ENCODE measurements at places on chromosomes 1 and 21.

DNA sequence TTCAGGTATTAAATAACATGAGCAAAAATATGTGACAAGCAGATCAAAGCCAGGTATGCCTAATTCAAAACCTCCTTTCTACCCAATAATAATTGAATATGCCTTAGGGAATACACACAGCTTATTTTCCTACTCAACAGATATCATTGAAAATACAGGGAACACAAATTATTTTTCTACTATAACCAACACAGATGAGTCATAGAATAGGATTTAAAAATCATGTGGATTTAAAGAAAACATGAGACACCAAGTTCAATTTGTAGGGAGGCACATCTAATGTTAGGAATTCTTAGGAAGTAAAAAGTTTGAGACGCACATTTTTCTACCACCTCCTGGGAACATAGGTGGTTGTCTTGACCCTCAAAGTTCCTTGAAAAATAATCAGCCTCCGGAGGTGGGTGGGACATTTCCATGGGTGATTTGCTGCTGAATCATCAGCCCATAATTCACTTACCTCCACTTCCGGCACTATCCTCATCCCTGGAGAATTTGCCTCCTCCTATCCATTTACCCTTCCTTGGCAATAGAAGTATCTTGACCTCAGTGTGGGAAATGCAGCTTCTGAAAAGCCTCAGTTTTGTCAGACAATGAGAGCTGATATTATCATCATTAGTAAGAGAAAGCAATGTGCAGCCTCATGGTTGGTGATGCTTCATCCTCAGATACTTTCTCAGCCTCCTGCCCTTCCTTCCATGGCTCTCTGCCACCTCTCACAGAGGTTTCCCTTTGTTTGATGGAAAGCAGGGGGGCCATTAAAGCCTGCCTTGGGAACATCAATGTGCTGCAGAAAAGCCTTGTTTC, 33.5 kb upstream of the RGS4 start:
- no peak for DNase-seq

GRCh38 chr1:199794105-199794863, 233.2 kb upstream of the NR5A2 start:
- no peak for DNase-seq

DNA sequence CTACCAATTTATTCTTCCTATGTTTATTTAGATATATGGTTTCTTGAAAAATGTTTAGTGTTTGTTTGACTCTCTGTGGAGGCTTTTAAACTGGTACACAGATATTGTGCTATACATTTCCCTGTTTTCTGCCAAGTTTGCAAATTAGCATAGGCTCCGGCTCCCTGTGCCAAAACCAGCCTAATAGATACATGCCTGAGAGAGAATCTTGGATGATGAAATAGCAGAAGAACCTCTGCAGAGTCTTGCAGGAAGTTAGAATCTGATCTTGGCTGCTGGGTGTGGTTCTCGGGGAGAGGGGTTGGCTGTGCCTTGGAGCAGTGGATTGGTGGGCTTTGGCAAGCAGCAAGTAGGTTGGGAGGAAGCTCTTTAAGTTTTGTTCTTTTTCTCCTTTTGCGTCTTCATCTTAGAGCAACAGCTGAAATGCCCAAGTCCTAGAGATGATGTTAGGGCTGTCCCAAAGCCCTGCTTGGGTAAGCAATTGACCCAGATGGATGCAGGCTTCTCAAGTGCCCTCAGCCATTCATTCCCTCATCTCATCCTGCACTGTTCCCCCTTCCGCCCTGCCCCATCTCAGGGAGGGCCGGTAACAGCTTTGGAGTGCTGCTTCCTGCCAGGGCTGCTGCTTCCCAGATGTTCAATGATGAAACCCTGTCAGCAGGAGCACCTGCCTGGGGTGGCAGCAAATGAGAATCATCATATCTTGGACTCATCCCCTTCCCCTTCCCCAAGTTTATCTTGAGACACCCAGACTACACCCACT, 9.3 kb downstream of the PLA2G2A start:
- no peak for DNase-seq

DNA sequence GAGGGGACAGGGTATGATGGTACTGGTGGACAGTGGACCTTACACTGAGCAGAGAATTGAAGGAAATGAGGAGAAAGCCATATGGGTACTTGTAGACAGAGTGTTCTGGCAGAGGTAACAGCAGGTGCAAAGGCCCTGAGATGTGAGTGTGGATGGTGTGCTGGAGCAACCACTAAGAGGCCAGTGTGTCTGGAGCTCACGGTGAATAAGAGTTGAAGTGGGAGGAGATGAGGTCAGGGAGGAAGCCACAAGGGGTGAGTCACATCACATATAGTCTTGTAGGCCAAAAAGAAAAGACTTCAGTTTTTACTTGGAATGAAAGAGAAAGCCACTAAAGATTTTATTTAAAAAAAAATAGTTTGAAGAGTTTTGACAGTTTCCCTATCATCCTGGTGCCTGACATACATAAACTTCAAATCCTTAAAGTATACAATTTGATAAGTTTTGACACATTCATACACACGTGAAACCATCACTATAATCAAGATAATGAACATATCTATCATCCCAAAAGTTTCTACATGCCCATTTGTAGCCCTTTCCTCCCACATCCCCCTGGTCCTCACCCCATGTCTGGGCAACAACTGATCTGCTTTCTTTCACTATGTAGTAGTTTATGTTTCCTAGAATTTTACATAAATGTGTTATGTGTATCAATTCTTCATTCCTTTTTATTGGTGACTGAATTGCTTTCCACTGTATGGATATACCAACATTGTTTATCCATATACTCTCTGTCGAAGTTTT, 148.4 kb downstream of the GPATCH2 start:
- peak; percentile 34 for DNase-seq

GRCh38 chr1:115496904-115497527, 144.8 kb upstream of the VANGL1 start:
- DNase-seq = no peak

- no peak for DNase-seq
Observed at GRCh38 chr1:108071601-108072000, 106.6 kb upstream of the VAV3 start.

- DNase-seq = no peak
Observed at GRCh38 chr1:22093513-22093912, 41.0 kb downstream of the CDC42 start.

GRCh38 chr1:230982696-230983095, 3.8 kb downstream of the ARV1 start:
- DNase-seq = no peak

DNA sequence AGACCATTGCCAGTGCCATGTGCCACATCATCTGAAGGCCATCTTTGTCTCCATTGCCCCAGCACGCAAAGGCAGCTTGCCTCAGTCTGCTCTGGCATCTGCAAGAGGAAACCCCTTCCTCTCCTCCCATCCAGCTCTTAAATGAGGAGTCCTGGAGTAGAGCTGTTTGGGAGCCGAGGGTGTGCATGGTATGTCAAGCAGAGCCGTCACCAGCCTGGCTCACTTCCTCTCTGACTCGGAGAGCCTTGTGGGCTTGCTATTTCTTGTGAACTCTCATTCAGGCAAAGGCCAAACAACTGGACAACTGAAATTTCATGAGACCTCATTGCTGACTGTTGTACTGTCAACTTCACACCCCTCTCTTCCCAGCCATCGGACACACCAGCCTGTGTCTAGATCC, 143.9 kb downstream of the SIPA1L2 start:
- DNase-seq = no peak

DNA sequence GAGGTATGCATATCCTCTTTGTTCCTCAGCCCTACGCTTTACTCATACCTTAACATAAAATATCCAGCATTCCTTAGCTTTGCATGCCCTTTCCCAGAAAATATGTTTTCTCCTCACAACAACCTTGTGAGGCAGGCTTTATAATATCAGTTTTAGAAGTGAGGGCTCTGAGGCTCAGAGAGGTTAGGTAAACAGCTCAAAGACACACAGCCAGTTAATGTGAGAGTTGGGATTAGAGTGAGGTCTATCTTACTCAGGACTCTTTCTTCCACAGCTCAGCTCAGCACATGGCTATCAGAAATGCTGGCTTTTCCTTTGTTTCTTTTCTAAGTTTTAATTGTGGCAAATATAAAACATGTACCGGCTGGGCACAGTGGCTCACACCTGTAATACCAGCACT, 27.9 kb downstream of the CSF1 start:
- no peak for DNase-seq

- DNase-seq = no peak
Observed at GRCh38 chr1:47495176-47495713, 57.4 kb downstream of the FOXD2 start.

GRCh38 chr21:36994501-36995158, 11.9 kb upstream of the RIPPLY3 start:
- peak; percentile 17 for DNase-seq

DNA sequence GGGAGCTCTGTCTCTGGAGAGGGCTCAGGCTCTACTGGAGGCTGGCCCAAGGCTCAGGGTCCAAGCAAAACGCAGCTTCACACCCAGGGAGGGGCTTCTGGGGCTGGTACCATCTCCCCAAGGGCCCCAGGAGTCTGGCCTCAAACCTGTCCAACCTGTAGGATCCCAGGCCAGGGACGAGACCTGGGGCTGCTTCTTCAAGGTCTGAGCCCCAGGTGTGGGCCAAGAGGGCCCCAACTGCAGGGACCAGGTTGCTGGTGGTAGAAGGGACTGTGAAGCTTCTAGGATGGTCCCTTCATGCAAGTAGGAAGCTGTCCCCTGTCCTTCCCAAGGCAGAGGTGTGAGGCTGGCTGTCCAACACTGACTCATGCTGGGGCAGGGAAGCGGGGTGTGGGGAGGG, 7.8 kb upstream of the MMEL1 start:
- DNase-seq = no peak

- DNase-seq = peak; percentile 34
Observed at GRCh38 chr1:39788758-39789570, at the start of gene BMP8B. TSS of gene BMP8B (minus strand) at chr1:39788865. CDS start at chr1:39788485, 380 bp downstream.

DNA sequence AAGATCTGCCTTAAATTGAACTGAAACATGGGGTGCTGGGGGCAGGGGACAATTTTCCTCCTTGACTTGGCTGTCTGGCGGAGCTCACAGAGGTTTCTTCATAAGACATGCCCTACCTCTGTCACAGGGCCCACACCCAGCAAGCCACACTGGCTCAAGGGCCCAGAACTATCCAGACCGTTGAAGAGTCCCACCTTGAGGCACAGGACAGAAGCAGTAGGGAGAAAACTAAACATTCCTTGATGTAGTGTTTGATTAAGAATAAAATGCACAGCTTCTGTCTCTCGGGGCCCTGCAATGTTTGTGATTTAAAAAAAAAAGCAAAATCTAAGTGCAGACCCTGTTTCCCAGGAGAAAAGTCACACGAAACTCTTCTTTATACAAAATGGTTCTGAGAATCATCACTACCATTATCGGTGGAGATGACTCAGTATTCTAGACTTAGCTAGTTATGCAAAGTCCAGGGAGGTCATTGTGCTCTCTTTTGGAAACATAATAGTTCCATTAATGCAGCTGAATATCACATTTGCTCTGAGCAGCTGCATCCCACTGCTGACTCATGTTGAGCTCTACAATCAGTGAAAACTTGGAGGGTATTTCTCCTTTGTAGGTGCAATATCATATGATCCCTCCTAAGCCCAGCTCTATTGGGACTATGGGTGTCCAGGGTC, 53.6 kb upstream of the DIRAS3 start:
- DNase-seq = no peak

DNA sequence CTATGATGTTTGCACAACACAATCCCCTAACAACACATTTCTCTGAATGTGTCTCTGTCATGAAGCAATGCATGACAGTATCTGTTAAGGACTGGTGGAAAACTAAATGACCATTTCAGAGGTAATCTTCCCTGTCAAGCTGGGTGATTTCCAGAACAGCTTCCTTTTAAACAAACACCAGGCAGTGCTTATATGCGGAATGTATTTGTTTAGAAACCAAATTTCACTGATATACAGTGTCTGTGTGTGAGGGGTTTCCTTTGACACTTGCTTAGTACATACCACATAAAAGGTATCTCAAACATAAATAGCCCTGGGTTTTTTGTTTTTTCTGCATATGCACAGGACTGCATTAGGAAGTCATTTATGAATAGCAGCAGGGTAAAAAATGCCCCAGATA, 95.6 kb downstream of the TGFBR3 start:
- DNase-seq = no peak

GRCh38 chr1:50667710-50668356, 244.6 kb upstream of the DMRTA2 start:
- no peak for DNase-seq

DNA sequence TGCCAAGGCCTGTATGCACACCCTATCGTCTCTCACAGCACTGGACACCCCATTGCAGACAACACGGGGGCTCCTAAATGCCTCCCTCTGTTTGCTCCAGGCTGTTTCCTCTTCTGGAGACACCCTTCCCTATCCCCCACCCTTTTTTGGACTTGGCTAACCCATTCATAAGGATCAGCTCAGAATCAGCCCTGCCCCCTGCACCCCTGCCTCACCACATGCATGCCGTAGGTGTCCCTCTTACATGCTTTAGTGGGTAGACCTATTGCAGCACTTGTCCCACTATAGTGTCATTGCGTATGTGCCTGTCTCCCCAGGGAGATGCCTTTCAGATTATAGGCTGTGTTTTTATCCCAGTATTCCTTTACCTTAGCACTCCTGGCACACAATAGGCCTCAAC, 30.9 kb downstream of the OPTC start:
- DNase-seq = no peak

- DNase-seq = no peak
Observed at GRCh38 chr1:179021873-179022272, 3.8 kb upstream of the FAM20B start.

DNA sequence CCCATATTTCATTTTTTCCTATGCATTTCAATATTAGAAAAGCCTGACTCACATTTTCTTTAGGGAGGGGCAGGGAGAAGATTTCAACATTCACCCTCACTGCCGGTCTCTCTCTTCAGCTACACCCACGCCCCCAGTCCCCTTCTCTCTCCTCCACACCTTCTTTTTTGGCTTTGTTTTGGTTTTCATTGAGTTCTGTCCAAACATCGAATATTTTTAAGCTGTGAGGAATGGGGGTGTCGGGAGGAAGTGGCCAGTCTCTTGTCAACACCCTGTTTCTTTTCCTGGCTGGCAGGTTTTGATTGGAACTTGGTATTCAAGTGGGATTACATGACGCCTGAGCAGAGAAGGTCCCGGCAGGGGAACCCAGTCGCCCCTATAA, 177.3 kb downstream of the PGBD5 start:
- no peak for DNase-seq

GRCh38 chr1:209882286-209882685, 54.5 kb downstream of the UTP25 start:
- no peak for DNase-seq

DNA sequence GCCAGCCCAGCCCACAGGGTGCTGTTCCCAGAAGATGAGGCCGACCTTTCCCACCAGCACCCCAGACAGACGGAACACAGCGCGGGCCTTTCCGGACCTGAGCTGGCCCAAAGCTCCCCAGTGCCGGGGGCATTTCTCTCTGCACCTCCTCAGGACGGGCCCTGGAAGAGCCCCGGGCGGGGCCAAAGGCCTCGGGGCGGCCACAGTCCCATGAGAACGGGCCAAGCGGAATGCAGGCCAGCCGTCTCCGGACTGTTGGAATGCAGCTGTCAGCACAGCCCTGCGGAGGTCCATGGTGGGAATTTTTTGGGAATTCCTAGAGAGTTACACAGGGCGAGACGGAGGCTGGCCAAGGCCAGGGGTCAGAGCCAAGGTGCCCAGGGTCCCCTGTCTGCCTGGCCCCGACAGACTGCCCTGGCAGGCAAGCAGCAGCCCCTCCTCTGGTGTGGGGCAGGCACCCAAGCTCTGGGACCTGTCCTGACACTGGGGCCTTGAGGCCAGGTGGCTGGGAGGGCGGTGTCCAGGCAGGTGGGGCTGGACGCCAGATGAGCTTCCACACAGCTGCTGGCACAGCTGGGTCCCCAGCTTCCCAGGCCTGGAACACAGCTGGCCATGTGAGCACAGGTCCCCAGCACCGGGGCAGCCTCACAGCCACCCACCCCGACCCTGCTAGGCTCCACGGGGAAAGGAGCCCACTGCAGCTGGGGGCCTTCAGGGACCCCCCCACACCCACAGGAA, 63.0 kb downstream of the MEGF6 start:
- DNase-seq = no peak
